ENCODE measurements at places on chromosomes 5 and 9. TPM values are rescaled to one million over a fixed set of nuclear protein-coding genes. Genes with fewer than 3 reads are reported as not detected.

DNA sequence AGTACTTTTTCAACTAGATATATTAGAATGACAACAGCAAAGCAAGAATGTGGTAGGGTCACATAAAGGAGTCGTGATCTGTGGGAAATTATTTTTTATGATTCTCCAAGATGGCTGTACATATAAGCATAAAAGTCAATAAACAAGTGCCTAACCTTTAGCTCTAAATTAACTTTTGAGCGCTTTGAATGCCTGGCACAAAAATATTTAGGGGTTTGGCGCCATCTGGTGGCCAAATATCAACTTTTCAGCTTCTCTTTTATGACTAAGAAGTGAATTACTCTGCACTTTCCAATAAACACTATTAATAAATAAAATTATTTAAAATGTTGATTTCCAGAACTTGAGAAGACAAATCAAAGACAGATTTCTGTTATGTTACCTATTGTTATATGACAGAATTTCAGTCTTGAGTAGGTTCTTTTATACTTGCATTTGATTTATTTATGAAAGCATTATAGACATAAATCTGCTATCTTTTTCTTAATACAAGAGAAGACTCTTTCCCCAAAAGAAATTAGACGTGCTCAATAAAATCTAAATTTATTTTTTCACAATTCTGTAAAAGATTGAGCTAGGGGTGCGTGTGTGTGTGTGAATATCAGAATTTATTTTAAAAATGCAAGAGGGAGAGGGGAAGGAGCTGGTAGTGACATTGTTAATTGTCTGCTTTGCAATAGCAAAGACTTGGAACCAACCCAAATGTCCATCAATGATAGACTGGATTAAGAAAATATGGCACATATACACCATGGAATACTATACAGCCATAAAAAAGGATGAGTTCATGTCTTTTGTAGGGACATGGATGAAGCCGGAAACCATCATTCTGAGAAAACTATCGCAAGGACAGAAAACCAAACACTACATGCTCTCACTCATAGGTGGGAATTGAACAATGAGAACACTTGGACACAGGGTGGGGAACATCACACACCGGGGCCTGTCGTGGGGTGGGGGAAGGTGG, 36.7 kb upstream of the ARRDC3 start:
- peak; percentile 63 for DNase-seq

- DNase-seq: peak; percentile 94
Observed at GRCh38 chr9:130117816-130118632, 54.2 kb upstream of the NCS1 start.

GRCh38 chr5:167122267-167122666, 1169.2 kb upstream of the WWC1 start:
- no peak for DNase-seq

The NUTM2G gene
- 0.06 TPM for polyA plus RNA-seq

The PTGDS gene
- 0.25 TPM for polyA plus RNA-seq

- no peak for DNase-seq
Observed at GRCh38 chr9:109411069-109411761, 86.9 kb downstream of the PTPN3 start.

The CEP72 gene
- 1.7 TPM for polyA plus RNA-seq

DNA sequence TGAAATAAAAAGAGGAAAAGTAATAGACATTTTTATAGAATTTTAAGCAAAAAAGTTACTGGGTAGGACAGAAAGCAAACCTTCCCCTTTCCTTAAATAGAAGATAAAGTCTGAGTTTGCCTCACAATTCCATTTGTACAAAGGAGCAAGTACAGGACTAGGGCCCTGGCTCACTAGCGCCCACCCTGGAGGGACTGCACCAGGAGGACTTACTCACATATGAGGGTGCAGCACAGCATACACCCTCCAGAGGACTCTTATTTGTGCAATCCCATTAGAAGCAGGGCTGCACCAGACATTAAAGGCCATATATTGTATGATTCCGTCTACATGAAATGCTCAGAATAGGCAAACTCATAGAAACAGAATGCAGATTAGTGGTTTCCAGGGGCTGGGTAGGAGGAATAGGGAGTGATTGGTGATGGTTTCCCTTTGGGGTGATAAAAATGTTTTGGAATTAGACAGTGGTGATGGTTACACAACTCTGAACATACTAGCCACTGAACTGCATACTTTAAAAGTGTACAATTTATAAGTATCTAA, 4.5 kb downstream of the REEP5 start:
- DNase-seq: peak; percentile 44

DNA sequence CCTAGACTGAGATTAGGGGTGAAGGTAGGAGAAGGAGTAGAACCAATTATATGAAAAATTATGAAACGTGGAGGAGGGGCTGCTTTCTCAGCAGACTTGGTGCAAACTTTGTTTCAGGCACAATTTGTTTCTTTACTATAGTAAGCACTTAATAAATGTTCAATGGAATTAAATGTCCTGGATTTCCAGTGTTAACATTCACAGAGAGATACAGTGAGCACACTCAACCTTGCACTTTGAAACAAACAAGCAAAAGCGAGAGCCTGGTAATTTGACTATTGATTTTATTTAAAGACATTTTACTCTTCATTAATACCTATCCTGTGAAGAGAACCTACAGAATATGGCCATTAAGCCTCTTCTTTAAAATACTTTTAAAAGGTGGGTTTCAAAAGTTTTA, 933 bp downstream of the LECT2 start:
- DNase-seq: no peak

DNA sequence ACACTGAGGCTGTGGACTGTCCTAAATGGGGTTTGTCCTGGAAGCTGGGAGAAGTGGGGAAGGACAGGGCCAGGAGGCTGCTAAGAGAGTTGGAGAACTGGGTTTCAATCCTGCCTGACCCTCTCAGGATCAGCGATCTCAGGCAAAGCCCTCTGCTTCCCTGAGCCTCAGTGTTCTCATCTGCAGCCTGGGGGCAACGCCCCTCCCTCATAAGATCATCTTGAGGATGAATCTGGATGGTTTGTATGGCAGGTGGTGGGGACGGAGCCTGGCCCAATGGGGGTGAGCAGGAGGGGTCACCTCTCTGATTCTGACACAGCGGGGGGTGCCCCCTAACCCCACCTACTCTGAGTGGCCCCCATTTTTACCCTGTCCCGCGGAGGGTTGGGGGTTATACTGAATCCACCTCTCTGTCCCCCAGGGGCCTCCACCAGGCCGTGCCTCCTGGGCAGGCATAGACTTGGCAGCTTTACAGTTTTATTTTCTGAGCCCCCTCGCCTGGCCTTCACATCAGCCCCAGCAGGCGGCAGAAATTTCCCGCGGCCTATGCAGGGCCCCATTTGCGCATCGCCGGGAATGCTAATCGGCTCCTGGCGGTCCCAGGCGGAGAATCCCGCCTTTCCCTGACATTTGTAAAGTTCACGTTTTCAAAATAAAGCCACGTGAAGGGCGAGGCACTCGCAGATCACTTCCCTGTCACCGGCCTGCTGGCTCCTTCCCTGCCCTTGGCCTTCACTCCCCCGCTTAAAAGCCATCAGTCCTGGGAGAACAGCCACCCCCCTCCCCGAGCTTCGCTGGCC, 17.8 kb upstream of the LAMC3 start:
- DNase-seq: no peak

GRCh38 chr5:131751506-131751905, 45.3 kb downstream of the FNIP1 start:
- DNase-seq: peak; percentile 15

The FREM1 gene
- 0.25 TPM for polyA plus RNA-seq

The GABRA1 gene
- polyA plus RNA-seq: not detected

The ACOT12 gene
- not detected for polyA plus RNA-seq
